Activated CD4-positive, alpha-beta T cell treated with anti-CD3 and anti-CD28 coated beads, Interleukin-2, amount 50 U/mL, for 24 hours (primary cell): ENCODE measurements at places on chromosomes 5 and 9.

GRCh38 chr9:19782005-19782404, 6.8 kb downstream of the SLC24A2 start:
- no peak for DNase-seq

GRCh38 chr5:58149345-58149744, 310.5 kb downstream of the PLK2 start:
- no peak for DNase-seq

DNA sequence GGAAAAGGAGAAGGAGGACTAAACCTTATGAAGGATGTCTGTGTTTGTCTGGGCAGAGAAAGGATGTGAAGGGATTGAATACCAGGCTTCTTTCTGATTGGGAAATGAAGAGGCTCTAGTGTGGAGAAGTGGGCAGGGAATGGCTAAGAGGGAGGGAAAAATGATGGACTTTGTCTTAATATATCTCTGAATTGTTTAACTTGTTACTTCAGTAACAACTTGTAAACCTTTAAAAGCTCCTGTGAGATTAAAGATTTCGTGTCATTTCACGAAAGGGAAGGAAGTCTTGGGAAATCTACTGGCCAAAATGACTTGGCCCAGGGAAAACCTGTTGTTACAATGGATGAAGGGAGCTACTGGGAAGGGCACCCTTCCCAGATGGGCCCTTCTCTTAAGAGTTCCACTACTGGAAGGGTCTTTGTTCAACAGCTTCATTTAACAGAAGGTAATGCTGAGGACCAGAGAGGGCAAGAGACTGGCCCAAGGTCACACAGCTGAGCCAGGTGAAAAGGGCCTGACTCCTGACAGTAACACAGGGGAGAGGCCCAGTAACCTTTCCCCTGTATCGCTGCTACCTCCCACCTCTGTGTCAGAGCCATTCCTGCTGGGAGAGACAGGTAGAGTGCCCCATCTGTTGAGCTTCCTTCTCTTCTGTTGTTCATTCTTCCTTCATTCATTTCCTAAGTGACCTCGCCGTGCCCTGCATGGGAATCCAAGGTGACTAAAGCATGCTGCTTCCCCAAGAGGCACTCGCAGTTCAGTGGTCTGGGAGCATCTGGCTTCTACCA, 5.1 kb upstream of the TCOF1 start:
- no peak for DNase-seq

- no peak for DNase-seq
Measured at GRCh38 chr9:14317667-14318320, 3.9 kb upstream of the NFIB start.

DNA sequence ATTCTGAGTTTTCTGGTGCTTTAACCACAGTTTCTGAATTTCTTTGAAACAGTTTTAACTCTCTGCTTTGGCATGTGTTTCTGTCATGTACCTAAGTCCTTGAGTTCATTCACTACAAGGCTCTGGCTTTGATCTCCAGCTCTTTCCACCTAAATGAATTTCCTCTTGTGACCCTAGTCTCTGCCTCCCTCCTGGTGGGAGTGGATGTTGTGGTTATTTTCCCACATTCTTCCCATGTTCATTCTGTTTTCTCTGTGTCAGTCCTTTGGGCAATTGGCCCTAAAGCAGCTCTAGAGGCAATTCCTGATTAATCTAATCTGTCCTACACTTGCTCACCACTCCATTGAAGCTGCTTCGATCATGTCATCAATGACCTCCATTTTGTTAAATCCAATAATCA, 28.4 kb upstream of the DPYSL3 start:
- DNase-seq, result no peak

GRCh38 chr5:137611011-137611580, 112.0 kb upstream of the SPOCK1 start:
- no peak for DNase-seq

- no peak for DNase-seq
Measured at GRCh38 chr5:91266184-91266705, 116.9 kb downstream of the ARRDC3 start.

GRCh38 chr9:106893088-106893487, 30.1 kb downstream of the ZNF462 start:
- DNase-seq, result no peak

- DNase-seq, result no peak
Measured at GRCh38 chr5:172147857-172148256, 40.2 kb downstream of the STK10 start.

- DNase-seq, result no peak
Measured at GRCh38 chr9:25374281-25374680, 304.0 kb downstream of the TUSC1 start.

DNA sequence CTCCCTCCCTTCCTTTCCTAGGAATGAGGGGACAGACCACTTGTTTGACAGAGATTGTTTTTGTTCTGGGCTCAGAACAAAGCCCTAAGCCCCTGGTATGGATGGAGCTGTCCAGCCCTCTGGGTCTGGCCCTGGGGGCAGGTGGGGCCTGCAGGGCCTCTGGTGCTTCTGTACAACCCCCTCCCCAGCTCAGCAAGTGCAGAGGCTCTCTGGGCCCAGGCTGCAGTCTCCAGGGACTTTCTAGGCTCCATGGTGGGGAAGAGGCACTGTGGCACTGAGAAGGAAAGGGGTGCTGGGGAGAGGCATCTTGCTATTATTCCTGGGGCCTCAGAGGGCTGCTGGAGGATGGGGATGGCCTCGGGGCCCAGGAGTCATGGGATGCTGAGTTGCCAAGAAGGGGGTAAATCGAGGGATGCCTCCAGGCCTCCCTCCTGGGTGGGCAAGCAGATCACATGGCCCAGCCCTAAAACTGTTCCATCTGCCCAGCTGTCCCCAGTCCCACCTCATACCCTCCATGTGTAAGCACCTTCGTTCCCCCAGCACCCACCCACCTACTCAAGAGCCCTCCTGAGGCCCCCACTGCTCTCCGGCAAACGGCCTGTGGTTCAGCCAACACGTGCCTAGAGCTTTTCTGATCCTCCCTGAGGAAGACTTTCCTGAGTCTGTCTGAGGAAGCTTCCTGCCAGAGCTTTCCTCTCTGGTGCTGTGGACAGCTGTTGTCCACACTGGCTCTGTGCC, 225.7 kb downstream of the CACNA1B start:
- DNase-seq, result no peak

DNA sequence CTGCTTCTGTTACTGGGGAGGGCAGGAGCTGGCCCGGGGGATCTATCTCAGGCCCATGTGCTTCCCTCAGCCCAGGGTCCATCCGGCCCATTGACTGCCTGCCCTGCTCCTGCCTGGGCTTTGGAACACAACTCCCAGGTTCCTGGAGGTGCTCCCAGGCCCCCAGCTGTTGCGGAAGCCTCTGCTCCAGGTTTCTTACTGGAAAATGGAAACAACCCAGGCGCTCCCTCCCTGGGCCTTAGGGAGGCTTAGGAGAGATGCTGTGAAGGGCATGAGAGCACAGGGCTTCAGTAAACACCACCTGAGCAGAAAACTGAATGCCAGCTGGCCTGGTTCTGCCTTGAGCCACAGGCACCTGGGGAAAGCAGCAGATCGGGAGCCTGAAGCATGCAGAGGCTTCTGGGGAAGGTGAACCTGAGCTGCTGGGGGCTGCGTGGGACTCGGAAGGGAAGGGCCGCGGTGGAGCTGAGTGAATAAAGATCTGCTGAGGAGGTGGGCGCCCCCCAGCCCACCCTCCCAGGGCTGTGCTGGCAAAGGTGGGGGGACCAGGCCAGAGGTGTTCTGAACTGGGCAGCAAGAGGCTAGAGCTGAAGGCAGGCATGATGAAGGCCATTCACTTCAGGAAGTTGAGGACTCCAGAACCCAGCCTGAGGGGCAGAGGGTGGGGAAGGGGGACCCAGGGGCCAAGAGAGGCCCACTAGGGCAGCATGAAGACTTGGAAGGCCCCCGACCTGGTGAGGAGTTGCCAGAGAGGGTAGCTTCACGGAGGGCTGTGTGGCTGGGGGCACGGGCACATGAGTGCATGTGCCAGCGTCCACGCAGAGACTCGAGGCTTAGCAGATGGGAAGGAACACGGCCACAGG, 64.8 kb downstream of the SHB start:
- no peak for DNase-seq

- no peak for DNase-seq
Measured at GRCh38 chr9:120369608-120370220, 210.3 kb downstream of the CDK5RAP2 start.

DNA sequence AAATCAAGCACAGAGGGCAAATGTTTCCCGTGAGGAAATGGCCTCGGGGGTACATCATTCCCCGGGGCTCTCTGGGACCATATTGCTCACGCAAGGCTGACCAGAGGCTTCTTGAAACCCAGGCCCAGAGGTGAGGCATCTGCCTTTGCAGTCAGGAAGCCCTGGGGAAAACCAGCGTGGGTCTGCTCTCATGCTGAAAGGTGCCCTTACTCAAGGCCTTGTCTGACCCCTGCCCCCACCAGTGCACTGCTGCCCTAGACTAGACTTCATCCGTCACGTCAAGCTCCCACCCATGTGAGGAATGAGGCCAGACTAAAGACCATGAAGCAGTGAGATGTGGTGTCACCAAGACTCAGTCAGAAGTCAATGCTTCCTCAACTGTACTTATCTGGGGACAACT, 66.1 kb downstream of the PAX5 start:
- no peak for DNase-seq

GRCh38 chr5:134526483-134527155, 1.1 kb downstream of the JADE2 start:
- DNase-seq, result no peak

DNA sequence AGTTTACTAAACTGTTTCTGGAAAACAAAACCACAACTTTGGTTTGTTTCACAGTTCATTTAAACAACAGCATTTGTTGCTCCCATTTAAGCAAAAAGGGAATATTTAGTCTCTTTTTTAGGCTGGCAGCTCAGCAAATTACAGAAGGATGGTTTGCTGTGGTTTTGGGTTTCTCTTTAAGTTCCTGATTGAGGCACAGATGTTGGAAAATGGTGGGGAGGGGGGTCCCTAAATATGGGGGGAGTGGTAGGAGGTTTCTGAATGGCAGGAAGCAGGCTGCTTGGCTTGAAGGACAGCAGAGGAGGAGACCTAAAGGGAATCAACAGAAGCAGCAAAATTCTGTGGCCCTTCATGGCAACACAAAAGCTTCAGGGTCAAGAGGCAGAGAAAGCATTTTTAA, 263.4 kb downstream of the ZSWIM6 start:
- no peak for DNase-seq

DNA sequence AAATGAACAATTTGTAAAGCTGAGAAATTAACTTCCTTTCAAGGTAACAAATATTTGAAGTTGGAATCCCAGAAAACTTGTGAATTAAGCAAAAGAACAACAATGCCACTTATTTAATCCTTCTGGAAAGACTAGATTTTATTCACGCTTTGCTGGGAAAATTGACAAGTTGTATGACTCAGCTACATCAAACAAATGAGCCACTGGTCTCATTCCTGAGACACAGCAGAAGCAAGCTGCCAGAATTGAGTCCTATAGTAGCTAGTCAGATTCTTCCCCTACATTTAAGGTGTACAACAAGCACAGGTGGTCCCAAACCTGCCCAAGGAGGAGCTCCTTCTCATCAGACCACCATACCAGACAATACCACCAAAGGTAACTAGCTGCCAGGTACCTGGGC, 280.7 kb downstream of the SPOCK1 start:
- DNase-seq, result no peak

DNA sequence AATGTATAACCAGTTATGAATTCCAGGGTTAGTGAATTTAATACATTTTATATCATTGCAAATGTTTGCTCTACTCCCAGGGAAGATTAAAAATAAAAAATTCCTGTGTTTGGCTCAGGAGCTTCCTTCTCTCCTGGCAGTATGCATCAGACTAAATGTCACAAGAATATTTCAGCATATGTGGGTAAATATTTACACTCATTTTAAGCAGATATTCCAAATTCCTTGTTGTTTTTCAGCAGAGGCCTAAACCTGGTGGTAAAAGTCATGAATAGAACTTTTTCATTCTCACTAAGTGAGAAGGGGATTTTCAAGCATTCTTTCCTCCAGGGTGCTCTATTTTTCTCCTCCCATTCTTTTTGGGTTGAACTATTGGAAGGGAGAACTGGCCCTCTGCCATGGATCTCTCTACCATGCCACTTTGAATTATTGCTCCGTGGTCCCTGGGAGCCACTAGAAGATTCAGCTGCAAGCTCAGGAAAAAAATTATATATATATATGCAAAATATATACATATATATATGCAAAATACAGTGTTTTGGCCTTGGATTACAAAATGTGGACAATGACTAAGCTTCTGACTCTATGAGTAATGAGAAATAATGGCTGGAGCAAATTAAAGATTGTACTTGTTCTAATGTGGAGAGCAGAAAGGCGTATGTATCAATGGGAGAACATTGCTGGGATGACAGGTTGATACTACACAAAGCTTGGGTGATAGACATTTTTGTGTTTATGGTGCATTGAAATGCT, 180.6 kb upstream of the PAPPA start:
- no peak for DNase-seq

DNA sequence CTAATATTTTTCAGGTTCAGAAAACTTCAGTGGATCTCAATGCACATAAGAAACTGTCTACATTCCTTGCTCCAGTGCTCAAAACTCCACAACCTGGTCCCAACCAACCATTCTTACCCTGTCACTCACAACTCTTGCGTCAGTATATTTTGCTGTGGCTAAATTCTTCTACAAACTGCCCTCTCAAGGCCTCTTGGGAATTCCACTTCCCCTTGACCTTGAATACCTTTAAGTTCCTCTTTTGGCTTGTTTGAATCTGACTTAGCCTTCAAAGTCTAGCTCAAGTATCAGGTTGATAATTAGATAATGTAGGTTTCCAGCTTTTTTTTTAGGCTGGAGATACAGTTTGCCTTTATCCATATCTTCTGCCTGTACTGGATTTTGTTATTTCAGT, 128.3 kb downstream of the SLF1 start:
- no peak for DNase-seq

- no peak for DNase-seq
Measured at GRCh38 chr5:96538808-96539250, 105.8 kb upstream of the PCSK1 start.

- DNase-seq, result no peak
Measured at GRCh38 chr5:35096216-35096615, 48.5 kb upstream of the AGXT2 start.

DNA sequence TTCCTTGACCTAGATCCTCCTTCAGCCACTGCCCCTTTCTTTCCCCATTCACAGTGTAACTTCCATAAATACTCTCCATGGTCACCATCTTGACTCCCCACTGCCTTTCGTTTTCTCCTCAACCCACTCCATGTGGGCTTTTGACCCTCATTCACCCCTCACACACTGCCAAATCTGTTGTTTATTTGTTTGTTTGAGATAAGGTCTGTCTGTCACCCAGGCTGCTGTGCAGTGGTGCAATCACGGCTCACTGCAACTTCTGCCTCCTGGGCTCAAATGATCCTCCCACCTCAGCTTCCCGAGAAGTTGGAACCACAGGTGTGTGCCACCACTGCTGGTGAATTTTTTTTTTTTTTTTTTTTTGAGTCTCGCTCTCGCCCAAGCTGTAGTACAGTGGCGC, 162.9 kb downstream of the FGF1 start:
- DNase-seq, result no peak

- no peak for DNase-seq
Measured at GRCh38 chr5:78377718-78378105, 17.3 kb downstream of the SCAMP1 start.

GRCh38 chr5:43281840-43282658, 31.2 kb downstream of the HMGCS1 start:
- DNase-seq, result no peak

GRCh38 chr5:107577394-107577950, 93.3 kb downstream of the EFNA5 start:
- no peak for DNase-seq

GRCh38 chr9:110356639-110357395, 19.2 kb upstream of the TXNDC8 start:
- DNase-seq, result no peak

- no peak for DNase-seq
Measured at GRCh38 chr5:9156282-9156681, 389.6 kb downstream of the SEMA5A start.

GRCh38 chr5:179605026-179605833, 18.2 kb downstream of the HNRNPH1 start:
- no peak for DNase-seq
